Sigmoid colon (tissue), 7 donors: ENCODE measurements at places on chromosomes 5 and 9.

- DNase-seq, result no peak
Measured at GRCh38 chr5:107241841-107242240, 428.9 kb downstream of the EFNA5 start.

GRCh38 chr5:77851176-77852067 is 75.3 kb upstream of the TBCA start:
- no peak for DNase-seq

GRCh38 chr5:155598552-155598951 is 585.0 kb downstream of the KIF4B start:
- DNase-seq, result no peak

- DNase-seq, result no peak
Measured at GRCh38 chr5:138901716-138902115, 26.6 kb upstream of the LRRTM2 start.

- no peak for DNase-seq
Measured at GRCh38 chr9:127700594-127701255, 6.1 kb upstream of the CFAP157 start.

DNA sequence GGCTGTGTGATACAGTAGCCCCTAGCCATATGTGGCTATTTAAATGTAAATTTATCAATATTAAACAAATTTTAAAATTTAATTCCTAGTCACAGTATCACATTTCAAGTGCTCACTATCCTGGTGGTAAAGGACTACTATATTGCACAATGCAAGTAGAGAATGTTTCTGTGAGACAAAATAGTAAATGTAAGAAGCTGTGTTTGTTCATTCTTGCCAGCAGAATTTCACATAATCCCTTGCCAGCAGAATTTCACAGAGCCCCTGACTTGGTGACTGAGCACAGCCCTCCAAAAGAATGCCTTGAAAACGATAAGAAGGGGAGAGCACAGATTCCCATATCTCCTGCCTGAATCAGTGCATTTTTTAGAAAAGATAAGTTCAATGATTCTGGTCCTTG is 75.9 kb upstream of the SELENOP start:
- DNase-seq, result no peak

- DNase-seq, result no peak
Measured at GRCh38 chr9:69580582-69581214, 91.5 kb downstream of the APBA1 start.

DNA sequence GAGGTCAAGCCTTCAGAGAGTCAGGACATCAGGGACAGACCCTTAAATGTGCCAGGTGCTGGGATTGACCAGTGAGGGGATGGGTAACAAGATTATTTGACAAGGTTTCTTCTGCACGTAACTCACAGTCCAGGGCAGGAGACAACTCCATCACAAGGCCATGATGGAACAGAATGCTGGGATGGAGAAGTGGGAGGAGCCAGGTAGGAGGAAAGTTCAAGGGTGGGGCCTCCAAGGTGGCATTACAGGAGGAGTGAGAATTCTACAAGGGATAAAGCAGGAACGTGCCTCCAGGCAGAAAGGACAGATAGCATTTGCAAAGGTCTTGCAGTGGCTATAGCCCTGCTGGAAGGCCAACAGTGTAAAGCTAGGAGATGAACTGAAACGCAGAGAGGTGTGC is 102.2 kb downstream of the FGF18 start:
- DNase-seq, result no peak

GRCh38 chr5:367358-368130 is 46.0 kb downstream of the AHRR start:
- DNase-seq, result no peak

- peak; percentile 56 for DNase-seq
Measured at GRCh38 chr5:132417889-132418485, 48.5 kb downstream of the SLC22A5 start.

- DNase-seq, result no peak
Measured at GRCh38 chr5:39616131-39616530, 191.4 kb upstream of the DAB2 start.

DNA sequence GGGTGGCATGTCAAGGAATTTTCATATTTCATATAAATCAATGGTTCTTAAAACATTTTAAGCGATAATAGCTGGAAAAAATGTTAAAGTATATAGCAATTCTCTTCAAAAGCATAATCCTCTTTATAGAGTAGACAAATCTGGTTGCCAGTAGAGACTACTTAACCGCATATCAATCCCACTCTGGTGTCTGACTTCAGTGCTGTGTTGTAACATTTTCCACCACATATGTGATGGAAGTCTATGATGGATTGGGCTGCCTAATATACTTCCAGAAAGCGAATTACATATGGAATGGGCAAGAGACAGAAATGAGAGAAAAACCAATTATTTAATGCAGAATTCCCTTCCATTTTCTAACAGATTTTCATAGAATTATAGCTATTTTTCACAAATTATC is 54.3 kb downstream of the FBN2 start:
- no peak for DNase-seq

DNA sequence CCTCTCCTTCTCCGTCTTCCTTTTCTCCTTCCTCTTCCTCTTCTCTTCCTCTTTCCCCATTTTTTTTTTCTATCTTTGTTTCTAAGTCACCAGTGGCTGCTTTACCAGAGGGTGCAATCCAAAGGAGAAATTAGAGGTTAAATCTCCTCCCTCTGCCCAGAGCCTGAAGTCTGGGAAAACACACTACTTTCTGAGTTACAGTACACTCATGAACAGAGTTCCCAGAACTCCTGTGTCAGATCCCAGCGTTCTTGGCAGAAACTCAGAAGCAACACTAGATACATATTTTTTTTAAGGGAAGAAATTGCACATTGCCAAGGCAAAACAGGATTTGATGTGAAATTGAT is 189.0 kb downstream of the SNCAIP start:
- DNase-seq, result no peak

- no peak for DNase-seq
Measured at GRCh38 chr5:75526070-75526469, 14.4 kb downstream of the POLK start.

DNA sequence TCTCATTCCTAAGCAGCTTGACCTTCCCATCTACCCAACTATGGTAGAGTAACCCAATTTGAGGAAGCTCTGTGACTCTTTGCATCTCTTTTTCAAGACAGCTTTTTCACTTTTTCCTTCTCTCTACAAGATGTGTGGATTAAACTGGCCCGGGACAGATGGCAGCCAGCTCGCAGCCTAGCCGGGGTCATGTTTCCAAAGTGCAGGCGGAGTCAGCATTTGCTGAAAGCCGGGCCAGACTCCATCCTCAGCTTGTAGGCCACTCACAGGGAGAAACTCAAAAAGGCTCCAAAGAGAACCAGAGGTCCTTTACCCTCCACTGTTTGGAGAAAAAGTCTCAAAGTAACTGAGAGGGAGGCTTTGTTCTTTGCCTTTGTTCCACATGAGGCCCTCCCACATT is 286.8 kb upstream of the PANK3 start:
- DNase-seq, result no peak

DNA sequence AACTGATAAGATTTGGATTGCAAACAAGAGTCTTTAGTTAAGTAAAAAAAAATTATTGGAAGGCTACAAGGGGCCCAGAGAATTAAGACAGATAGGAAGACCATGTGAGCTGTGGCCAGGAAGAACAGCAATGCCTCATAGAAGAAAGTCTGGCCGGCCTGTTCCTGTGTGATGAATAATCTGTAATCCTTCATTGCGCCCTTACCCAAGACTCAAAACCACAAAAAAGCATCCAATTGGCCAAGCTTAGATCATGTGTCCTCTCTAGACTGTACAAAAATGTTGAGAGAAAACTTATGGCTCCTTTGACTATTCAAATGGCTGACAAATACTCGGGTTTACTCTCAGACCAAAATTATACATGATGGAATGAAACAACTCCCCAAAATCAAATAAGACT is 1383.5 kb downstream of the PTPRD start:
- no peak for DNase-seq

GRCh38 chr5:154940375-154940771 is 500 bp upstream of the MRPL22 start:
- no peak for DNase-seq

GRCh38 chr5:120320626-120321025 is 143.5 kb upstream of the PRR16 start:
- no peak for DNase-seq

DNA sequence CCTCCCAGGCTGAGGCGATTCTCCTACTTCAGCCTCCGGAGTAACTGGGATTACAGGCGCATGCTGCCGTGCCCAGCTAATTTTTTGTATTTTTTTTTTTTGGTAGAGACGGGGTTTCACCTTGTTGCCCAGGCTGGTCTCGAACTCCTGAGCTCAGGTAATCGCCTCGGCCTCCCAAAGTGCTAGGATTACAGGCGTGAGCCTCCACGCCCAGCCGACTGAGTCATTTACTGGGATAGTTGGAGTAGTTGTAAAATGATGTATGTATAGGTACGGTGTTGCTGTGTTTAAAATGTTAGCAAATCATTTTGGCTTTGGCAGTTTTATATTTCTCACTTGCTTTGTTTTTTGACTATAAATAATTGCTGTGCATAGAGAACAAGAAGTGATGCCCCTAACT is 209.4 kb downstream of the ADAMTSL1 start:
- no peak for DNase-seq

DNA sequence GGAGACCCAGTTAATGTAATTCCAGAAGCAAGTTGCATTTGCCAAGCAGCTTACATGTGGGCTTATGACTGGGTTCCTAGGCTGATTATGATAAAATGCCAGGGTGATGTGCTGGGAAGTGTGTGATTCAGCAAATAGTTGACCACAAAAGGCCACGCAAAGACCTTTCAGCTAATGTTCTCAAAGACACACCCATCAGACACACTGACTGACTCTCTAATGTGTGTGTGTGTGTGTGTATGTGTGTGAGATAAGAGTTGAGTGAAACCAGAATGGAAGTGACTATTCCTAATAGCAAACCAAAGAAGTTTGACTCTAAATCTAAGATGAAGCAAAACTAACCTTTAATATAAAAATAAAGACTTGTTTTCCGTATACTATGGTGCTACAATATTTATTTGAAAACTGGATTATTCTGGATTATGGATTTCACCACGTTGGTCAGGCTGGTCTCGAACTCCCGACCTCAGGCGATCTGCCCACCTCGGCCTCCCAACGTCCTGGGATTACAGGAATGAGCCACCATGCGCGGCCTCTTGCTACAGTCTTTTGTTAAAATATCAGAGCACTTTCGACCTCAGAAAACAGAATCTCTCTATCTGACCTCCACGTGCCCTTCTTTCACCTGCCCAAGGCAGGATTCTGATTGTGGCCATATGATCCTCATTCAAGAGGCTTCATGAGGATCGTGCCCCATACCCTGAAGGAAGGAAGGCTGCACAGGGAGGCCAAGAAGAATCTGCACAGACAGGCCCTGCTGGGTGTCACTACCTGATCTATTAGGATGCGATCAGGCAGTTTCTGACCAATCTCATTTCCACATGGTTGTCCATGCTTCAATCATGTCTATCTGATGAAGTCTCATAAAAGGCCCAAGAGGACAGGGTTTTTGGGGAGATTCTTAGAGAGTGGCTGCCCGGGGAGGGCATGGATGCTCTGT is 75.6 kb downstream of the USP20 start:
- no peak for DNase-seq

- DNase-seq, result no peak
Measured at GRCh38 chr5:27308153-27308552, 269.8 kb upstream of the CDH9 start.

- peak; percentile 97 for DNase-seq
Measured at GRCh38 chr5:140240987-140241706, 61.8 kb downstream of the PFDN1 start.

GRCh38 chr5:6843821-6844220 is 130.6 kb downstream of the TENT4A start:
- no peak for DNase-seq

GRCh38 chr9:95138474-95138873 is 179.0 kb downstream of the FANCC start:
- no peak for DNase-seq

- DNase-seq, result no peak
Measured at GRCh38 chr5:58503390-58504046, 12.3 kb downstream of the GAPT start.

- DNase-seq, result peak; percentile 79
Measured at GRCh38 chr9:88387552-88388202, 567 bp upstream of the SPIN1 start.

DNA sequence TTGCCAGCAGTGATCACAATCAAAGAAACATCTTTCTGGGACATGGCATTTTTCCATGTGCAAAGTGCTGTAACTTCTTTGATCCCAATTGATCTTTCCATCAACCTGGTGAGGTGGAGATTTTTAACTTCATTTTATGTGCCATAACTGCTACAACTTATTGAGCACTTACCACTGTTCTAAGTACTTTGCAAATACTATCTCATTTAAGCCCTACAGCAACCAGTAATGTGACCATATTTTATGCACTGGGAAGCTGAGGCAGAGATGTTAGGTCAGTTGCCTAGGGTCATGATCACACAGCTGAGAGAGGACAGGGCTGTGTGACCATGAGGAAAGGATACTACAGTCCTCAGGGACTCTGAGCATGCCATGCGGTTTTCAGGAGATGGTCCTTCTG is 17.9 kb upstream of the STRBP start:
- DNase-seq, result no peak

GRCh38 chr9:86892576-86892975 is 54.7 kb downstream of the GAS1 start:
- DNase-seq, result no peak

- DNase-seq, result no peak
Measured at GRCh38 chr5:7886849-7887475, 18.0 kb downstream of the MTRR start.

GRCh38 chr5:151413800-151414199 is 33.6 kb upstream of the SLC36A1 start:
- DNase-seq, result no peak

GRCh38 chr5:170785416-170785815 is 1.9 kb downstream of the GABRP start:
- DNase-seq, result no peak

- DNase-seq, result no peak
Measured at GRCh38 chr5:73296772-73297171, 123.8 kb downstream of the TMEM174 start.

GRCh38 chr5:163434401-163434866 is 3.0 kb upstream of the CCNG1 start:
- no peak for DNase-seq

DNA sequence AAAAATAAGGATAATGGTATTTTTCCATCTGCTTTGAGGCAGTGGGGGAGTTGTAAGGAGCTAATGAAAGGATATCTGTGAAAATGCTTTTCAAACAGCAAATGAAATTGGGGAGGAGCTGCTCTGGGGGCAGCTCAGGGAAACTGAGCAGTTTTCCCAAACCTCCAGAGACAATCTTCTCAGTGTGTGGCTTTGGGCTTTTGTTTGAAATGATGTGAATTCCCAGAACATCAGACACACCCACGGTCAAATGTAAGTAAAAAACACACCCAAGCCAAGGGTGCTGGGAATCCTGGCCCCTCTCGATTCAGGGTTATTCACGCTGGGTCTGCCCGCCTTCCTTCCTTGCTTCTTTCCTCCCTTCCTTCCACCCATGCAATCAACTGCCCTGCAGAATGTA is 512.6 kb downstream of the BNC2 start:
- no peak for DNase-seq

GRCh38 chr9:15642369-15642962 is 89.6 kb downstream of the CCDC171 start:
- no peak for DNase-seq

- peak; percentile 88 for DNase-seq
Measured at GRCh38 chr5:157994906-157995519, 136.1 kb upstream of the CLINT1 start.
